ENCODE measurements at places on chromosomes 4 and X. TPM values are rescaled to one million over a fixed set of nuclear protein-coding genes. Genes with fewer than 3 reads are reported as not detected.

SMPX gene
- 0.28 TPM for polyA plus RNA-seq

PAGE2 gene
- polyA plus RNA-seq = not detected

MAGEA2 gene
- not detected for polyA plus RNA-seq

TREX2 gene
- polyA plus RNA-seq = 0.24 TPM

TMEM271 gene
- polyA plus RNA-seq = not detected
